ENCODE measurements at places on chromosomes 11 and 22.

DNA sequence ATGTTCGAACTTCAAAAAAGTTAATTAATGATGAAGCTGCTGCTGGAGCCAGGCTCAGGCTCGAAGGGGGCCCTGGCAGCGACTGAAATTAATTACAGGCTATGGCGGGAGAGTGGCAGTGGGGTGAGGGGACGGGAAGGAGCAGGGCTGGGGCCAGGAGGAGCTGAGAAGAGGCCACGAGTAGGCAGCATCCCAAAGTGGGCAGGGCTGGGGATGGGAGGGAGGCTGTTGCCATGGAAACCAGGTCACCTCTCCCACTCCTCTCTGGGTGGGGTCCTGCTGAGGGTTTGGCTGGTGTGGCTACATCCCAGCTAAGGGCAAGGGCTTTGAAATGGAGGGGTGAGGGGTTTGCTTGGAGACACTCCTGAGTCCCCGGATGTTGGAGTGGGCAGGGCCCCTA lies 23.9 kb downstream of the CACNA1I start:
- DNase-seq: no peak

DNA sequence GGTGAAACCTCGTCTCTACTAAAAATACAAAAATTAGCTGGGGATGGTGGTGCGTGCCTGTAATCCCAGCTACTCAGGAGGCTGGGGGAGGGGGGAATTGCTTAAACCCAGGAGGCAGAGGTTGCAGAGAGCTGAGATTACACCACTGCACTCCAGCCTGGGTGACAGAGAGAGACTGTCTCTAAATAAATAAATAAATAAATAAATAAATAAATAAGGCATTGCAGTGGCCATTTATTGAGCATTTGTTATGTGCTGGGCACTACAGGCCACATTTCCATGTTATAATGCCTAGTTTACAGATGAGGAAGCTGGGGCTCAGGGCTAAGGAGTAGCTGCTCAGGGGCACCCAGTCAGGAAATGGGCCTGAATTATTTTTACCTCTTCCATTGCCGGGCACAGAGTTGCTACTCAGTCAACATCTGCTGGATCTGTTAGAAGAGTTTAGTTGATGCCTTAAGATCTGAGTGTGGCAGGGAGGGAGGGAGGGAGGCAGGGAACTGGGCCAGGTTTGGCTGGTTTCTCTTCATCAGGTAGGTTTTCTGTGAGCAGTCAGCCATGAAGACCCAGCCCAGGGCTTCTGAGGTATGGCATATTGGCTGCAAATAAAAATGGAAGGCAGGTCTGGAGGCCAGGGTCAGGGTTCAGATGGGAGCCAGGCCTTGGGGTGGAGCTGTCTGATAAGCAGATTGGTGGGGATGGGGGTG lies 5.6 kb downstream of the PVALB start:
- DNase-seq: no peak

GRCh38 chr11:130448416-130449309 lies at the start of gene ADAMTS15:
Gene ADAMTS15, plus strand, starts transcription at chr11:130448645. Its CDS starts 329 bp downstream, at chr11:130448974.
- DNase-seq: no peak

DNA sequence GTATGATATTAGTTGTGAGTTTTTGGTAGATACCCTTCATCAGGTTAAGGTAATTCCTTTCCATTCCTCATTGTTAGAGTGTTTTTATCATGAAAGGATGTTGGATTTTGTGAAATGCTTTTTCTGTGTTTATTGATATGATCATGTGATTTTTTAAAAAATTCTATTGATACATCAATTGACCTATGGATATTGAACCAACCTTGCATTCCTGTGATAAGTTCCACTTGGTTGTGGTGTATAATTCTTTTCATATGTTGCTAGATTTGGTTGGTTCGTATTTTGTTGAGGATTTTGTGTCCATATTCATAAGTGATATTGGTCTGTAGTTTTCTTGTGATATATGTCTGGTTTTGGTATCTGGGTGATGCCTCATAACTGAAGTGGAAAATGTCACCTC lies 6.7 kb downstream of the ANKRD13D start:
- DNase-seq: no peak

DNA sequence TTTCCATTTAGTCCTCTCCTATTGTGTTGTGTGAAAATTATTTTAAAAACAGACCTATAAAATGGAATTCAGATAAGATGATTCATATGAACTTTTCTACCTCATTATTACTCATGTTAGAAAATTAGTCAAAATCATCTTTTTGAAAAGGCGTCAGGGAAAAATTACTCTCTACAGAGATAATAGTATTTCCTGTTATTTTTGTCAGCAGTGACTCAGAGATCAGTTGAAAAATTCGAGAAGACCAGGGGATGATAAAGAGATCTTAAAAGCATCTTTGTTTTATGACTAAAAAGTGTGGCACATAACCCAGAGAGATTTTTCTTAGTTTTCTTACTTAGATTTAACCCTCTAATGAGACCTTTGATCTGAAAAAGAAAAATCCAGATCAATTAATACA lies 157.9 kb upstream of the CARD18 start:
- DNase-seq: peak; percentile 39

DNA sequence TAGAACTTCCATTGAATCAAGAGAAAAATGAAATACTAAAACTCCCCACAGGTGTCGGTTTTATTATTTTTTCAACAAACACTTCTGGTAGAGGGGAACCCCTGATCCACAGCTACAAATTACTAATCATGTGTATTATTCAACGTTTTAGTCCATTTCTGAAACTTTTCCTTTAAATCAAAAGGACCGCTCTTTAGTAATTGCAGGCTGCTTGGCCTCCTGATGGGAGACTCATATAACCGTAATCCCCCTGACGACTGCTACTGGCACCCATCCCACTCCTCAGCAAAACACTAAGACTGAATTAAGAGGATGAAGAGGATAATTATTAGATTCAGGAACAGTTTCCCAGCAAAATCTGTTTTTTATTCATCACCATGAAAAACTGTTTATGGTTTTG lies 46.4 kb downstream of the PAX6 start:
- DNase-seq: peak; percentile 33

- DNase-seq: no peak
Observed at GRCh38 chr22:43828998-43829782, 17.1 kb upstream of the EFCAB6 start.

DNA sequence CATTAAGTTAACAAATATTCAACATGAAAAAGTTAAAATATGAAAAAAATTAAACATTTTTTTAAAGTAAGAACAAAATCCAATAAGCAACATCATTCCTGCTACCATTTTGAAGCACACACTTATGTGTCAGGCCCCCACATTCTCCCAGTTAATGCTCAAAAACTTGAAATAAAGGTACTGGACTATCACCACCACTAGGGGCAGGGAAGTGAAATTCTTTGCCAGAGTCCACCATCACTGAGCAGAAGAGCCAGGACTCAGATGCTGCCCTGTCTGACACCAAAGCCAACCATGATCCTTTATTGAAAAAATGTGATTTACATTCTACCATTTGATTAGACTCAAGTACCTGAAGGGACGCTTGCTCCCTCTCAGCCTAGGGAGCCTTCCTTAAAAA lies 39.1 kb downstream of the PITPNB start:
- DNase-seq: no peak

DNA sequence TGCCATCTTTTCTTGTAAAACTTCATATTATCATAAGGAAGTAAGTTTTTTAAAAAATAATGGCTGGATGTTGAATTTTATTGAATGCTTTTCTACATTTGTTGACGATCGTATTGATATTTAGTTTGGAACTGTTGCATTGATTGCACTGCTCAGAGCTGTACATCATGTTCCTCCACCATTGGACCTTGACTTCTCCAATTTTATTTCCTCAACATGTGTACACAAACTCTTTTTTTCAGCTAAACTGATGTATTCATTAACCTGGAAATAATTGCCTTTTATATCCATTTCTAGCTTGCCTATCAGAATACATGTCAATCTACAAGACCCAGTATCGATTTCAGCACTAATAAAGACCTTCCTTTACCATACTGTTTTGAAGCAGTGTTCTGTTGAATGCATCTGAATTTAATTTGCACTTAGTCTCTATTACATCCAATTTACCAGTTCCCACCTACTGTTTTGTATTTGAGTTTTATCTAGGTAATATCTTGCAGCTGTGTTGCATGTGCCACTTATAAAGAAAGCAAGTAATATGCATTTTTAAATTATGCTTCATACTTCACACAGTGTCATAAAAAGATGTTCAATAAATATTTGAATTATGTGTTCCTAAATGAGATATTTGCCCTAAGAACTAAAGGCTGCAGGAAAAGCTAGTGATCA lies 5.5 kb downstream of the CEP57 start:
- no peak for DNase-seq

GRCh38 chr11:29734287-29734686 lies 282.5 kb downstream of the KCNA4 start:
- no peak for DNase-seq

DNA sequence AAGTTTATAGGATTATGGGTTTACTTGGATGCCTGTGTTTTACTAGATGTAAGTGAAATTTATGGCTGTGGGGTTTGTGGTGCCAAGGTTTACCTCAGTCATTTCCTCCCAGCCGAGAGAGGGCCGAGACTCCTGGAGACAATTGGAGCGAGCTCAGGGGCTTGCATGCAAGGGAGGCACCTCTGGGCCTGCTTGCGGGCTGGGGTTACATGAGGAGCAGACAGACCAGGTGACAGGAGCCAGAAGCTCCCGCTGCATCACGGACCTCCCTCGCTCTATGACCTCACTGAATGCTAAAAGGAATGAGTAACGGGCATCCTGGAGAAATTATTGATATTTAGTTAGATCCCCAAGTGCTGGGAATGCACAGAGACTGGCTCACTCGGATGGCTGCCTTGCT lies 275.2 kb upstream of the KIRREL3 start:
- DNase-seq: no peak

- no peak for DNase-seq
Observed at GRCh38 chr22:44351685-44352377, 39.1 kb upstream of the SHISAL1 start.

DNA sequence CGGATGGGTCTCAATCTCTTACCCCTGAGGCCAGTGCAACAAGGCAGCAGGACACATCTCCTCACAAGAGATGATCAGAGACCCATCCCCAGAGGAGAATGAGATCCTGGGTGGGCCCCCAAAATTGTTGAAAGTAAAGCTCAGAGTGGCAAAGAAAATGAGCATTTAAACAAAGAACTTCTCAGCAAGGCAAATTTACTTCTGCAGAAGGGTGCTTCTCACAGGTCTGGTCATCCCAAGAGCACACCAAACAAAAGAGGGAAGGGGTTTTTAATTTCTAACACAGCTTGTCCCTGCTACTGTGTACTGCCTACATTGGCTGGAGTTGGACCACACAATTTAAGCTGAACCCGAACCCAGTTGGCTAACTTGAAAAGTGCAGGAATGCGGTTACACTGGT lies 1628.6 kb upstream of the RAG2 start:
- no peak for DNase-seq

DNA sequence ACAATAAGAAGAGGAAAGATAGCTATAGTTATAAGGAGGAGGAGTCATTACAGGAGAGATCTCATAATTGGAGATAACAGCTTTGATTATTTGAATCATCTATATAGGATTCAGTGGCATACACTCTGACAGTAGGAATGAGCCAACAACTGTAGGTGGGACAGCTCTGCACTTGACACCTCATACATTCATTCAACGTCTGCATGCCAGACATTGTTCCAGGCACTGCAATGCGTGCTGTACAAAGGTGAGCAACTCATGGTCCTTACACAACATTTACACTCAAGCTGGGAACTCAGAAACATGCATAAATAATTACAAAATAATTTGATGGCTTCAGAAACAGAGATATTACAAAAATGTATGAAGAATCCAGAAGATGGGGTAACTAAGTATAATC lies 154.3 kb downstream of the MSANTD4 start:
- no peak for DNase-seq

- no peak for DNase-seq
Observed at GRCh38 chr22:19992481-19992911, 24.1 kb downstream of the ARVCF start.

DNA sequence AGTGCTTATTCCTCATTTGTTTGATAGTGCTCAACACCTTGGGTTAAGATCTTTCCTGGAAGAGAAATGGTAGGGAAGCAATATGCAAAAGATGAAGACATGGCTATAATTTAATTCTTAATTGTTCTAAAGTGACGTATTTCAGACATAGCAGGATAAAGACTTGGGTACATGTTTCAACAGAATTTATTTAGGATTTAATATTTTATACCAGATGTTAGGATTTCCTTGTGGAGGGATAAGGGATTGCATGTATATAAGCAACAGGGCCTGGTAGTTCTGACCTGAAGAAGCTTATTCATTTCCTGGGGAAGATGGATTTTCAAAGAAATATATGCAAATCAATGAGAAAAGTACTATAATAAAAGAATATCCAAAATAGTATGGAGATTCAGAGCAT lies 163.8 kb downstream of the FAT3 start:
- DNase-seq: no peak

GRCh38 chr11:73464347-73464746 lies 88.1 kb downstream of the RELT start:
- DNase-seq: no peak

DNA sequence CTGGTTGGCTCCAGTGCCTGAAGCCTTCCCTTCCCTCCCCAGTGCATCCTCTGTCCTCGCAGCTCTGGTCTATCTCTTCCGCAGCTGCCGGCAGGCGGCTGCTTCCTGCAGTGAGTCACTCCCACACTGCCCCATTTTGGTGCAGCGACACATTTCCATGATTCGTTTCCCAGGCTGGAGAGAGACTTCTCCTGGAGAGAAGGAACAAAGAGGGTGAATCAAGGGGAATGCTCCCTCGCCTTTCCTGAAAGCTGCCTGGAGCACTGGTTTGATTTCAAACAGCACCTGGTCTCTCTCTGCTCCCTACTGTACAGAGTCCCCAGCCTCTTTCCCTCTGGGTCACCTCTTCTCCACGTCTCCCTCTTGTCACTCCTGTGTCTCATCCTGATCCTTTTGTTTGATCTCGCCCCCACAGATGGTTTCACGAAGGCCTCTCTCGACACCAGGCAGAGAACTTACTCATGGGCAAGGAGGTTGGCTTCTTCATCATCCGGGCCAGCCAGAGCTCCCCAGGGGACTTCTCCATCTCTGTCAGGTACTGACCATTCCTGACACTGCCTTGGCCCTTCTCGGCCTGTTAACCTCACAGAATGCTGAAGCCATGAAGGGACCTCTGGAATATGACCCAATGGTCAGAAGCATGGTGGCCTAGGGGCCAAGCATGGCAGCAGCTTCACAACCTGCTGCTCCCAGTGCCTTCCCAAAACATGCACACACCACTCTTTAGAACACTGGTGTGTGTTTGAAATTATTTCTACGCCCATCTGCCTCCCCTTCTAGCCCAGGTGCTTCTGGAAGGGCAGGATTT lies at the start of gene TMA7B:
Gene TMA7B, plus strand, starts transcription at position 758 of the 808 bp plus-strand sequence. CDS start 3,978 bp downstream, outside the sequence.
- DNase-seq: peak; percentile 51

- no peak for DNase-seq
Observed at GRCh38 chr22:31343235-31344191, 2.6 kb downstream of the PATZ1 start.

DNA sequence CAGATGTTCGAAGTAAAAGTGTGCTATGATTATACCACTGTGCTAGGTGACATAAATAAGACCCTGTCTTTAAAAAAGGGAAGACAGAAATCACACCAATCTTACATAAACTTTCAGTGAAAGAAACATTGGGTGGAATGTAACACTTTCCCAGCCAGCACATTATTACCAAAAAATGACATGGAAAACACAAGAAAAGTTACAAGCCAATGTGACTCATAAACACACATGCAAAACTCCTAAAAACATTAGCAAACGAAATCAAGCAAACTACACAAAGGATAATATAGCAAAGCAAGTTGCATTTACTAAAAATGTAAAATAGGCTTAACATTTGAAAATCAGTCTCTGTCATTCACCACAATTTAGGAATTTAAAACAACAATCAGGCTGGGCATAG lies 47.0 kb downstream of the SBF2 start:
- no peak for DNase-seq

GRCh38 chr22:46953968-46954765 lies 191.7 kb downstream of the TBC1D22A start:
- DNase-seq: no peak
